Activated CD4-positive, alpha-beta memory T cell treated with anti-CD3 and anti-CD28 coated beads, Interleukin-2, amount 10 ng/mL, durations not matched to agents 7 days and 5 days (primary cell): ENCODE measurements at places on chromosomes 16 and 17.

DNA sequence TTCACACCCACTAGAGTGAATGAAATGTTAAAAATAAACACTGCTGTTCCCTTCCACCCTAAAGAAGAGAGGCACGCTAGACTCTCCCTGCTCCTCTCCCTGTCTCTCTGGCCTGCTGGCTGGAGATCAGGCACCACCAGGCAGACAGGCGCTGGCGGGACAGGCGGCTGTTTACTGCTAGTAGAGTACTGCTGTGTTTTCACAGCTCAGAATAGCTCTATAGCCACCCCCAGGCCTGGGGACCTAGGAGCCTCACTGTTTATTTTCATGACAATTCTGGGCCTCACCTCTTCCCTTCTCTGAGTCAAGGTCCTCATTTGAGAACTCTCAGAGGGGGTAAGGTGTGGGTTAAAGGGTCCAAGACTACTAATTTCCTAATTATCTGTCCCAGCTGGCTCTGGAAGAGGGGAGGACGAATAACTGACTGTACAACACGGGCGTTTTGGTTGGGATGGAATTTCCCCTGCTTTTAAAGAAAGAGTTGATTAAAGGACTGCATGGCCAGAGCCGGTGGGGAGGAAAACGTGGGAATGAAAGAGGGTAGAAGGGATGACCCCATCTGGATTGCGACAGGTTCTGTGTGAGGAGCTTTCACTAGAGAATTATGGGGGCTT, 9.0 kb upstream of the G6PC1 start:
- no peak for DNase-seq

DNA sequence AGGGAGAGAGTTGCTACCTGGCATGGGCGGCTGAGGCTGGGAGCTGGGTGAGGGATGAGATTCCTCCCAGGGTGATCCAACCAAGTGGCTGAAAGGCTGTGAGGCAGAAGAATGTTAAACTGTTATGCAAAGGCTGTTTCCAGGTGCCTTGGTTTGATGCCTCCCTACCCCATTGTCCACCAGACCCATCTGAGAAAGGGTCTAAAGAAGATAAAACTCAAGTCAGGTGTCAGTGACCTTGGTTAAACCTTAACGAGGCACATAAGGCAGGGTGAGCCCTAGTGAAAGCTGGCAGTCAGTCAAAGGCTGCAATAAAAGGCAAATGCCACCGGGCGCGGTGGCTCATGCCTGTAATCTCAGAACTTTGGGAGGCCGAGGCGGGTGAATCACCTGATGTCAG, 23.8 kb downstream of the LDHD start:
- DNase-seq = no peak

- no peak for DNase-seq
These were observed 401.2 kb downstream of the SEC14L1 start for GRCh38 chr17:77542011-77542410.

- DNase-seq = no peak
These were observed 1.5 kb upstream of the PRR29 start for GRCh38 chr17:63996430-63997182.

GRCh38 chr17:41403404-41404023, 6.1 kb upstream of the KRT31 start:
- no peak for DNase-seq

DNA sequence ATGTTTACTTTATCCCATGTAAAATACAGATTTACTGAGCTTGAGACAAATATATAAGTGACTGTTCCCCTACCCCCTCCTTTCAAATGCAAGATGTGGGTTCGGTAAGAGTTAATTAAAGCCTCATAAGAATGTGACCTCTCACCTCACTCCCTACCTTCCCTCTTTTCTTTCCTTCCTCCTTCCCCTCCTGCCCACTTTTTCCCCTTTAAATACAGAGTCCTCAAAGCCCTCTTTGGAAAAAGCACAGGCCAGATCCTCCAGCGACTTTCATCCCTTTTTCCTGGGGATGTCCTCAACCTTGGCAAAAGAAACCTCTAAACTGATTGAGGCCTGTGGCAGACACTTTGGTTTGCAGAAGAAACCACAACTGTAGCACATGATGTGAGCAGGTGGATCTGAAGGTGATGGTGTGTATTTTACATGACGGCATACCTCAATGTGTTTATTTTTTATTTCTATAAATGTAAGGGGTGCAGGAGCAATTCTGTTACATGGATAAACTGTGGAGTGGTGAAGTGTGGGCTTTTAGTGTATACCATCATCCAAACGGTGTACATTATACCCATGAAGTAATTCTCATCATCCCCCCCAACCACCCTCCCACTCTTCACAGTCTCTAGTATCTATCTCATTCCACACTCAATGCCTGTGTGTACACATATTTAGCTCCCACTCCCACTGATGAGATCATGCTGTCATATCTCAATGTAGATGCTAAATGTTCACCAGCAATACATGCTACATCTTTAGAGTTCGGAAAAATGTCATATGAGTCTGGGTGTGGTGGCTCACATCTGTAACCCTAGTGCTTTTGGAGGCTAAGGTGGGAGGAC, 77.7 kb downstream of the XYLT1 start:
- DNase-seq = no peak

DNA sequence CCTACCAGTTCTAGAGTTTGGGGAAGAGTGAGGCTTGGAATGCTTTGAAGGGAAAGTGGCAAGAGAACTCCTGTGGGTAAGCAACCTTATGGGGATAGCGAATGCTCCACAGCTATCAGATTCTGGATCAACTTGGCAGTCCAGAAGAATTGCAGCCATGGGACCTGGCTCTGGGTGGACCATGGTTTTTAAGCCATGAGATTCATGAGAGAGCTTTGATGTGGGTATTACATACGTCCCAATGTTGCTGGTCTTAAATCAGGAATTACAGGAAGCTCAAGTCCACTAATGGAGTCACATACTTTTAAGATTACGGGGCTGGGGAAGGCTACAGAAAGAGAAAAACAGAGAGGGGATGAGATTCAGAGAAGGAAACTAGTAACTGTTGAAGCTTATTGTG, 142.5 kb upstream of the ELAC2 start:
- DNase-seq = no peak

DNA sequence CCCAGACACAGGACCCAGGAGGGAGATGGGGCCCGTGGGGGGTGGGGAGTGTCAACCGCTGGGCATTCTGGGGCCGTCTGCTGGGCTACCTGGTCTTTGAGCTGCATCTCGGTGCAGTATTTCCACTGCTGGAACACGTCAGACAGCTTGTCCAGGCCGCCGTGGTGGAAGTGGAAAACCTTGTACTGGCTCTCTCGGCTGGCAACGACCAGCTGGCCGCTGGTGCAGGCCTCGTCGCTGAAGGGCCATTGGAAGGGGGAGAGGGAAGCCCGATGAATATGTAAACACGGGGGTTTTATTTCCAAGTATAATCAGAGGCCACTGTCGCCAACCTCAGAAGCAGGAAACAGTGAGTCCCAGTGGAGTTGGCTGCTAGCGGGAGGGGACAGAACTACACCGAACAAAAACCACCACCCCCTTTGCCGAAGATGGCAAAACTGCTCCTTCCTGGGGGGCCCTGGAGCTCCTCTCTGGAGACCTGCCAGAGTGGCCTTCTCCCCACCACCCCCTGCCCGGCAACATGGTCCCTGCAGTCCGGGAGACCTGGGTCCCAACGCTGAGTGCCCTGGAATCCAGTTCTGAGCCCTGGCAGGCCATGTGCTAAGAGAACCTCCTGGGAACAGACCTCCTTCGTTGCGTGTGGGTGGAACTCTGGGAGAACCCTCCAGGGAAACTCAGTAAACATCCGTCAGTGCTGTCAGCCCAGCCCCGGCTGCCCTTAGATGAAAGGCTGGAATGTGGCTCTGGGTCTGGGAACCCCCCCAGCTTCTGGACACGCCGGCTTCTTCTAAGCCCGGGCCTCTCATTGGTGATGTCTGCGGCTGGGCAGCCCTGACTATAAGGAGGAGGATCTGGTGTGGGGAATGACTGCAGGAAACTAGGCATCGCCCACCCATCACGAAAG, 84.1 kb downstream of the TBC1D16 start:
- no peak for DNase-seq
